IMR-90 (cell line): ENCODE measurements at places on chromosomes 3 and 15. TPM values are rescaled to one million over a fixed set of nuclear protein-coding genes. Genes with fewer than 3 reads are reported as not detected.

SCN11A gene
- polyA plus RNA-seq, result 0.02 TPM in 1 of 2 replicates, not detected in the other

- no peak for DNase-seq
Measured at GRCh38 chr3:69294014-69294766, 91.7 kb downstream of the FRMD4B start.

DNA sequence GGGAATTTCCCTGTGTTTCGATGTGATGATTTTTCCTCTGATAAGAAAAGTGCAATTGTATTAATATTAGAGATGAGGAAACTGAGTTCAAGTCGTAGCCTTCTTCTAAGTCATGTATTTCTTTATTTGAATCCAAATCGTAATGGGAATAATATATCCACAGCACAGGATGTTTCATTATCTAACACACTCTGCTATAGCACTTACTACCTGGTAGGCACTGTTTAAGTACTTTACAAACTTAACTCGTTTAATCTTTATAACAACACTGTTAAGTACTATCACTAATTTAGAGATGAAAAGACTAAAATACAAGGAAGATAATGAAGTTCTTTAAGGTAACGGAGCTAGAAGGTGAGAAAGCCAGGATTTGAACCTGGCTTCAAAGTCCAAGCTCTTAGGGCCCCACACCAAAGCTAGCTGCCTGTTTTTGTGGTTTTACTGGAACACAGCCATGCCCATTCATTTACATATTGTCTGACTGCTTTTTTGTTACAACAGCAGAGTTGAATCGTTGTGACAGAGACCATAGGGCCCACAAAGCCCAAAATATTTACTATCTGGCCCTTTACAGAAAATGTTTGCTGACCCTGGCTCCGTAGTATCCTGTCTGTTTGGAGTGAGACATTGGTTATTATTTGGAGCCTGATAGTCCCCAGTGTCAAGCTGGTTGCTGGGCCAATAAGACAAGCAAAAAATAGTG lies 9.6 kb upstream of the ATP13A3 start:
- DNase-seq, result no peak

DNA sequence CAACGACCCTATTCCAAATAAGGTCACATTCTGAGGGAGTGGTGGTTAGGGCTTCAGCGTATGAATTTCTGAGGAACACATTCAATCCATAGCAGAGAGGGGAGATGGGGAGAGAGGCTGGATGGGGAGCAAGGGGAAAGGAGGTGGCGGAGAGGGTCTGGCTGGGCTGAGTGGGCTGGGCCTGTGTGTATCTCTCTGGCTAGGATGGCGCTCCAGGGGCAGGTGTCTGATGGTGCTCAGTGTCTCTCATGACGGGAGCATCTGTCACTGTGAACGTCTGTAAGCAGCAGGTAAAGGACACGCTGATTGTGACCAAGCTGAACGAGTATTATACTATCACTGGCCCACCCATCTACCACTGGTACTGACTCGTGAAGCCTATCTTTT lies 159.6 kb downstream of the XXYLT1 start:
- DNase-seq, result no peak

DNA sequence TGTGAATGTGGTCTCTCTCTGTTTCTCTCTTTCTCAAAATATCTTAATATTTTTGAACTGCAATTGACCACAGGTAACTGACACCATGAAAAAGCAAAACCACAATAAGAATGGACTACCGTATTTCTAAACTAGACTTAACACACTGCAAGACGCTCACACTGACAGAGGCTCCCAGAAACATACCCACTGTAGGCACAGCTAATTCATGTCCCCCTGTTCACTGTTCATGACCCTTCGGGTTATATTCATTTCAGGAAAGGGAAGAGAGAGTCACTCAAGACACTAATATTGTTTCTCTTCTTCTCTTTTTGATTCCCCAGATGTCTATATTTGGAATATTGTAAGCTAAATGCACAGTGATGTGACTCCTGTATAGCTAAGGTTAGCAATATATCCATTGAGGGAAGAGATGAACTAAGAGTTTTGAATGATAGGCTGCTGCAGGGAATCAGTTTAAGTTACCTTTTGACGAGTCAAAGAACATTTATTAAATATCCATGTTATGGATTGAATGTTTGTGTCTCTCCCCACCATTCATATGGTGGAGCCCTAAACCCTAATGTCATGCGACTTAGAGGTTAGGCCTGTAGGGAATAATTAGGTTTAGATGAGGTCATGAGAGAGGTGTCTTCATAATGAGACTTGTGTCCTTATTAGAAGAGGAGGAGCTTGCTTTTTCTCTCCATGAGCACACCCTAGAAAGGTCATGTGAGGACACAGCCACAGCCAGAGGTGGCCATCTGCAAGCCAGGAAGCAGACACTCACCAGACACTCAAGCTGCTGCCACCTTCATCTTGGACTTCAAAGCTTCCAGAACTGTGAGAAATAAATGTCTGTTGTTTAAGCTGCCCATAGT lies 216.6 kb upstream of the GRM7 start:
- DNase-seq, result no peak
